Suppressor macrophage (primary cell): ENCODE measurements at places on chromosomes 3 and 15.
A peak's percentile ranks its signal among the peaks of the same experiment; 100 is the strongest.

DNA sequence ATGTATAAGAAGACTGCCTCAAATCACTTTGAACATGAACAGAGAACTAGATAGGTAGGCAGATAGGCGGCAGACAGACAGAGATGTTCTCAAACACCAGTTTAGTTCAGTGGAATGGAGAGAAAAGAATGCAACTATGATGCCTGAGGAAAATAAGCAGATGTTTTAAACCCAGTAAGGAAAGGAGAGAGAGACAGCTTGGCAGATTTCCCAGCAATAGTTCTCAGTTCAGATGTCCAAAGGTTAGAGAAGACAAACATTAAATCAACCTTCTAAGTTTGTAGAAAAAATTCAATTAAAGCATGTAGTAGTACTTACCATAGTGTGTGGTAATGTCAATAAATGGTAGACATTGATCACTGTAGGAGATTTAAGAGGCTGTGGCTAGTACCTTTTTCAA lies 209.6 kb upstream of the PFN2 start:
- DNase-seq = no peak

DNA sequence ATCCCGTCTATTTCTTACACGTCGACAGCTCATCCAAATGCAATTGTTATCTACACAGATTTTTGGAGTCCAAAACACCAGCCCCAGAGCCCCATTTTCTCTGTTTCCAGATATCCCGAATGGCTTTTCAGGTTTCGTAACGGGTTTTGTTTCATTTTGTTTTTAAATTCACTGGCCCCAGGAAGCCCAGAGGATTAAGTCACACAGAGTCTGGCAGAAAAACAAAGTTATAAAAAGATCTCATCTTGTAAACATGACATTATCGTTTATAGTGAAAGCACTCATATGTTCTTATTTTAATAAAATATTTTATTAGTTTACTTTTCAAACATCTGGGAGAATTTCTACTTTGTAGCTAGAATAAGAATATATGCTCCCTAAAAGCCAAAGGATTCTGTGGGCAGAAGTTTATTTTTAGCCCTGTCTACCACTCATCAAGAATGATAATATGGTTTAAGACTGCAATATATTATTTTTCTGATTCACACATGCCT lies 149.3 kb upstream of the SLC2A2 start:
- no peak for DNase-seq

- no peak for DNase-seq
Measured at GRCh38 chr15:64310036-64310435, 45.9 kb downstream of the CSNK1G1 start.

DNA sequence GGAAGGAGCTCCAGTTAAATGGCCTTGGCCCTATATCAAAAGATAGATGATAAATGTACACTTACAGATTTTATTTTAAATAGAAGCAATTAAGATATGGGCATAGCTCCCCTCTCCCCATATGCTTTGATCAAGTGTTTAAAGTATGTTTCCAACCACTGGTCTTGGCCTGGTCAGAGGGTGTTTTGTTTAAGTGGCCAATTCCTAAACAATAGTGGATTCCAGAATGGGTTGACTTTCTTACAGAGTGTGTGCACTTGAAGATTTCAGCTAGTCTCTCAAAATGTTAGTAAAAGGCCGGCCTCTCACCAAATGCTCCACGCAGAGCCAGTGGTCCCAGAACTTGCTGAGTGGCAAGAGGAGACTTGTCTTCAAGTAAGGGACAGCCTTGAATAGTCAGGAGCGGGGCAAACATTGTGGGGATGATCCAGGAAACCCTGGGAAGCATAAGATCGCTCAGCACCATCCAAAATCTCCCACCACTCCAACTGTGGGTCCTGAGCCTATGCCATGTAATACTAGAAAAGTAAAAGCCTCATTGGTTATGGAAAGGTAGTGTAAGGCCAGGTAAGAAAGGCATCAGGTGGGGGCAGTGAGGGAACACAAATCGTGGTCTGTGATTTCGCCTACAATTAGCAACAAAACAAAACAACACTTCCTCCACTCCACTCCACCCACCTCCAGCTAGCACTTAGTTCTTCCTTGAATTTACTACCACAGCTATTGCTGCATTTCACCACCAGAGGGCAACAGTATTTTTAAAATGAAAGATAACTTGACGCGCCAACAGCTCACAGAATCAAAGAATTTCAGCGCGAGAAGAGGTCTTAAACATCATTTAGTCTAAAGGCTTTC lies 4.8 kb downstream of the RARRES1 start:
- peak; percentile 84 for DNase-seq

GRCh38 chr15:64430000-64430735 lies 30.2 kb upstream of the ZNF609 start:
- DNase-seq = no peak

- no peak for DNase-seq
Measured at GRCh38 chr3:117651246-117651645, 941.7 kb downstream of the TUSC7 start.

- peak; percentile 9 for DNase-seq
Measured at GRCh38 chr3:13828501-13829265, 51.2 kb downstream of the WNT7A start.
